ENCODE measurements at places on chromosomes 4 and X.

GRCh38 chrX:46912098-46912602 is at the start of gene JADE3:
JADE3 (plus strand) TSS chrX:46912421; CDS start chrX:46984895, 72,474 bp downstream.
- no peak for DNase-seq

DNA sequence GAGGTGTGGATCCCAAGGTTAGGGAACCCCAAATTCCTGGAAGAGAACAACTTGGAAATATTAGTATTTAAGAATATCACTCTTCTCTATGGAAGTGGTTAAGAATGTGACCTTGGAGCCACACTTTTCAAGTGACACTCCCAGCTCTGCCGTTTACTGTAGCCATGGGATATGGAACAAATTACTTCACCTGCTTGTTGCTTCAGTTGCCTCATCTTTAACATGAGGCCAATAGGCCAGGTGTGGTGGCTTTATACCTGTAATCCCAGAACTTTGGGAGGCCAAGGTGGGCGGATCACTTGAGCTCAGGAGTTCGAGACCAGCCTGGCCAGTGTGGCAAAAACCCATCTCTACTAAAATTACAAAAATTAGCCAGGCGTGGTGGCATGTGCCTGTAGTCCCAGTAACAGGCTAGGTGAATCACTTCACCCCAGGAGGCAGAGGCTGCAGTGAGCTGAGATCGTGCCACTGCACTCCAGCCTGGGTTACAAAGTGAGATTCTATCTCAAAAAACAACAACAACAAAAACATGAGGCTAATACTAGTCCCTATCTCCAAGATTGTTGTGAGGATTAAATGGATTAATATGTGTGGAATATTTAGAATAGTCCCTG is 13.0 kb downstream of the IL13RA1 start:
- DNase-seq = no peak

DNA sequence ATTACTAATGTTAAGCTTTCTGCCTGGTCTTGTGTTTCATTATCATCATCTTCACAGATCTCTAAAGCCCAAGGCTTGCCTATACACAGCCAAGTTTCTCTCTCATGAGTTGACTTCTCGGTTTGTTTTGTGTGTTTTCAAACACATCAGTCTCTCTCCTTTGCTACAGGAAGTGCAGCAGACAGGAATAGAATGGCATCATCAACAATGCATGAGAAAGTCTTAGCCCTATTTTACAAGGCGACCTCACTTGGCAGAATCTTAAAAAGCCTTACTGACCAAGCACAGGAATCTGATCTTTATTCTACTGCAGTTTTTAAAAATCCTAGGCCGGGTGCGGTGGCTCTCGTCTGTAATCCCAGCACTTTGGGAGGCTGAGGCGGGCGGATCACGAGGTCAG is 36.8 kb downstream of the CC2D2A start:
- peak; percentile 60 for DNase-seq

DNA sequence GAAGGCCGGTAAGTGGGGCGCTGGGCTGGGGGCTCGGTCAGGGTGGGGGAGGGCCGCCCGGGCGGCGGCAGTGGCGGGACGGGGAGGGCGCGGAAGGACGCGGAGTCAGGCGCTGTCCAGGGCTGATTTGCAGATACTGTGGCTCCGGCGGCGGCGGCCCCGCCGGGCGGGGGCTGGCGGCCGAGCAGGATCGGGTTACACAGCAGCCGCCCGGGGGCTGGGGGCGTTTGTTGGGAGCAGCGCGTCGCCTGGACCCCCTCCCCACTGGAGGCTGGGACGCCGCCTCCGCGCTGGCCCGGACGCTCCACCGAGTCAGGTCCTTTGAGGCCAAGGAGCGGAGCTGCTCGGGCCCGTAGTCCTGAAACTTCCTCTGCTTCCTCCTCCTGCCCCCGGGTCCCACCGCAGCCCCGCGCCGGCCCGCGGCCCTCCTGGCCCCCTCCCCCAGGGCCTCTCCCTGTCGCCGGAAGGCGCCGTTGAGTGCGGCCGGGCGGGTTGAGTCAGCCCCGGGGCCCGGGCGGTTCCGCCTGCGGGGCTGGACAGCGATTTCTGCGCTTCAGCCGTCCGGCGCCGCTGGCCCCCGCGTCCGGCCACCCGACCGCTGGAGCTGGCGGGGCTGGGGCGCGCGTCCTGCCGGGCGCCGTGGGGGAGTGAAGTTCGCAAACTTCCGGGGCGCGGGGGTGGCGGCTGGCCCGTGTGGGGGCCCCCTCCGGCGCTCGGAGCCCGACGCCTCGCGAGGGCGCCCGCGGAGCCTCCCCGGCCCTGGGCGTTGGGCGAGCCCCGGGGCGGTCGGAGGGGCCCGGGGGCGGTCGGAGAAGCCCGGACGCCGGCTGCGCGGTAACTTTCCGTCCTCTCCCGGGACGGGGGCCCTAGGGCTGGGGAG is 746 bp downstream of the REST start:
- no peak for DNase-seq

DNA sequence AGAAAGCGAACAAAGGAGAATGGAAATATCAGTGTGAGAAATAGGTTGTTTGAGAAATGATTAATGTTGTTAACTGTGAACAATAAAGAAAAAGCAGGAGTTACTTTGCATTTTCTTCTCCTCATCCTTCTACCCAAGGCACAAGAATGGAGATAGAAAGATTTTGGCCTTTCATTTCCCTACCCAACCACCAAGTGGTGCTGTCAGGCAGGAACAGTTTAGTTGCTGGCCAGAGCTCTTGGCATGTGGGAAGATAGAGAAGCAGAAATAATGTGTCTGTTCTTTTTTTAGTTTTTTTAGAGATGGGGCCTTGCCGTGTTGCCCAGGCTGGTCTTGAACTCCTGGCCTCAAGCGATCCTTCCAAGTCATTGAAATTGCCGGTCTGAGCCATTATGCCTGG is 12.8 kb downstream of the HOPX start:
- no peak for DNase-seq

- no peak for DNase-seq
Observed at GRCh38 chr4:88144048-88144447, 14.4 kb downstream of the ABCG2 start.

- peak; percentile 70 for DNase-seq
Observed at GRCh38 chrX:23503835-23504539, 163.3 kb upstream of the PRDX4 start.

- DNase-seq = no peak
Observed at GRCh38 chr4:4639370-4639769, 97.5 kb upstream of the STX18 start.

- no peak for DNase-seq
Observed at GRCh38 chr4:140752291-140753068, 3.7 kb downstream of the TBC1D9 start.

GRCh38 chr4:185700048-185700447 is 111.9 kb downstream of the SORBS2 start:
- DNase-seq = no peak

GRCh38 chr4:88108747-88109122 is 49.7 kb downstream of the ABCG2 start:
- DNase-seq = no peak

DNA sequence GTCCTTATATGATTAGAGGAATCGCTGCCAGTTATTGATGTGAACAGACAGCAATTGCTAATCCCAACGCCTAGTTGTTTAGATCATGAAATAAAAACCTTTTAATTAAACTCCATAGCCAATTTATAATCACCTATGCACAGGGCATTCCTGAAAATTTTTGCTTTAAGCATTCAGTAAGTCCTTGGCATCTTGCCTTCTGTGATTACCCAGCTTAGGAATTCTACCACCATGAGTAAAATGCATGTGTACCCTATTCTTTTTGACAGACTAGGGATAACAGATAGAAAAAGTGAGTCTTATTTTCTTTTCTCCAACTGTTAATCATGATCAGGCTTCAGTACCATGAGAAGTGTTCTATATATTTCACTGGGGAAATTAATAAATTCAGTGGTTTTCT is 995.3 kb upstream of the GRIA3 start:
- DNase-seq = no peak

DNA sequence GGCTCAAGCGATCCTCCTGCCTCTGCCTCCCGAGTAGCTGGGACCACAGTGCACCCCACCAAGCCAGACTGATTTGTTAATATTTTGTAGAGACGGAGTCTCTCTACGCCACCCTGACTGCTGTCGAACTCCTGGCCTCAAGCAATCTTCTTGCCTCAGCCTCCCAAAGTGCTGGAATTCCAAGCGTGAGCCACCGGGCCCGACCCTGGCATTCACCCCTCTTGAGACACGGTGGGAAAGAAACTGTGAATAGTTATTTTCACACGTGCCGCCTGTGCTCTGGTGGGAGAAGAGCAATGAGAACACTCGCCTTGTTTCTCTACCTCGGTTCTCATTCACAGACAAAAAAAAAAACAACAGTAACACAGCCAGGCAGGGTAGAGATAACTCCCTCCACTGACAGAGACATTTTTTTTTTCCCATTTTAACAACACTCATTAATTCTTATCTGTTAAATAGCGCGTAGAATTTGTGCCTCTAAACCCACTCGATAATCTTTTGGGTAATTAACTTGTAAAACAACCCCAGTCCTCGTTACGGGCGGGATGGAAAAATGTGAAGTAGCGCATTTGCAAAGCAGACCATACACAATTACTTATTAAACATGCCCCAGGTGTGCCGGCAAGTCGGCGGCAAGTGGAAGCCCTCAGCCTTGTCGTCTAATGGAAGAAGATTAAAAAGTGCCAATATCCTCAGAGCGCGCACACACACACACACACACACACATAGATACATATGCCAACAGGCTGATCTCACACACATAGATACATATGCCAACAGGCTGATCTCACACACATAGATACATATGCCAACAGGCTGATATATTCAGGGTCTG is 103.3 kb downstream of the DHRSX start:
- no peak for DNase-seq

DNA sequence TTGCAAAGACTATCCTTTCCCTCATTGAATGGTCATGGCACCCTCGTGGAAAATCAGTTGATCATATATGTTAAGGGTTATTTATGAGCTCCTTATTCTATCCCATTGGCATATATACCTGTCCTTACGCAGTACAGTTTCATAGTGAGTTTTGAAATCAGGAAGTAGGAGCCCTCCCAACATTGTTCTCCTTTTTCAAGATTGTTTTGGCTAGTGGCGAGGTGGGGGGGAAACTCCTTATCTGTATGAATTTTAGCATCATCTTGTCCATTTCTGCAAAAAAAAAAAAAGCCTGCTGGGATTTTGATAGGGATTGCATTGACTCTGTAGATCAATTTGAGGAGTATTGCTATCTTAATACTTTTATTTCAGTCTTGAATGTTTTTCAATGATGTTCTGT is 2.5 kb upstream of the USP9X start:
- DNase-seq = no peak
